Glutamatergic neuron (in vitro differentiated cells): ENCODE measurements at places on chromosomes 13 and 19. TPM values are rescaled to one million over a fixed set of nuclear protein-coding genes. Genes with fewer than 3 reads are reported as not detected.
A peak's percentile ranks its signal among the peaks of the same experiment; 100 is the strongest.

Gene PRR19
- 1.6 TPM for total RNA-seq

Gene ZNF780B
- total RNA-seq = 35.0 TPM

Gene ZNF99
- total RNA-seq = not detected

Gene SIGLEC12
- total RNA-seq = not detected

Gene LILRA5
- total RNA-seq = not detected

Gene CBLC
- total RNA-seq = not detected

Gene ATP4B
- not detected for total RNA-seq

Gene ZNF296
- 6.3 TPM for total RNA-seq

Gene FFAR3
- total RNA-seq = not detected

Gene VSTM1
- total RNA-seq = not detected

Gene NLRP5
- not detected for total RNA-seq

Gene IGFL2
- total RNA-seq = not detected

- DNase-seq = no peak
Observed at GRCh38 chr13:98743377-98743776, 9.1 kb downstream of the SLC15A1 start.

DNA sequence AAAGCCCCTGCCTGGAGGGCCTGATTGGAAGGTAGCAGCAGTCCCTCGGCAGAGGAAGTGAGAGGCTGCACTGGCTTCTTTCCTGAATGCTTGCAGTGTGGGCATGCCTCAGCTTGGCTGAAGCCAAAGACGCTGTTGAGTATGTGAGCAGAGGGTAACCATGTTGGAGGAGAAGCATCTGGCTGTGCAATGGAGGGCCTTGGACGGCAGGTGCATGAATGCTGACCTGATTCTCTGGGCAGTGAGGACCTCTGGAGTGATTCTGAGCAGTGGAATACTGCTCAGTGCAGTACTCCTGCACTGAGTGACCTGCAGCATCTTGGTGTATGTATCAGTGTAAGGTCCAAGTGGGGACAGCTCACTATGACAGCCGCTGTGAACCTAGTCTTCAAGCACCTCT lies 46.9 kb downstream of the SOX1 start:
- DNase-seq = no peak

- DNase-seq = no peak
Observed at GRCh38 chr19:29483944-29484581, 41.7 kb upstream of the VSTM2B start.

DNA sequence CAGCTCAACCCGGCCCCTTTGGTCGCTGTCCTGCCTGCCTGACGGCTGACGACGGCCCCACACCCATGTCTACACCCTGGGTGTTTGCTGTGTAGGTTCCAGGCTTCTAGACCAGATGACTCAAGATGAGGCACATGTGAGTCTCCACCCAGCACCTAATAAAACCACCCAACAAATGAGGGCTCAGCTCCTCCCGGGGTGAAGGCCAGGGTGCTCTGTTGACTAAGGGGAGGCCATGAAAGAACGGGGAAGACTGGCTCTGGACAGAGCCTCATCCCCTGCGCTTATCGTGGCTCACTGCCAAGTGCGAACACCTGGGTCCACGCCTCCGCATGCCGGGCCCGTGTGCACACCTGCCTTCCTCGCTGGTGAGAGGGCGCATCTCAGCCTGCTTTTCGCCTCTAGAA lies 39.6 kb downstream of the COL4A2 start:
- DNase-seq = no peak

- DNase-seq = peak; percentile 65
Observed at GRCh38 chr19:13937479-13938300, 527 bp downstream of the PODNL1 start.

- no peak for DNase-seq
Observed at GRCh38 chr13:45472171-45472705, 7.5 kb downstream of the COG3 start.

DNA sequence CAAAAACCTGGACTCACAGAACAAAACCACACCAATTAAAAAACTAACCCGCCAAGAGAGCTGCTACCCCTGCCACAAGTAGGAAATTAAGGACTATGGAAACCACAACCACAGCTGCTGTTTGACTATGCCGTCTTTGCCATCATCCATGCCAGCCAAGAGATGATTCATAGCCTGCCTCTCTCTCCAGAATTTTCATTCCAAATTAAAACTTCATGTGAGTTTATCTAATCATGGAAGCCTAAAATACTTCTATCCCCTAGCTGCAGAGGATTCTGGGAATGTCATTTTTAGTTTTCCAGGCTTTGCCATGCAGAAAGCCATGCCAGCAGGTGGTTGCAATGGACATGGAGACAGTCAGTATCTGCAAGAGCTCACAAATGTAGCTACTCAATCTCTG lies 27.6 kb upstream of the GTF2F2 start:
- no peak for DNase-seq

DNA sequence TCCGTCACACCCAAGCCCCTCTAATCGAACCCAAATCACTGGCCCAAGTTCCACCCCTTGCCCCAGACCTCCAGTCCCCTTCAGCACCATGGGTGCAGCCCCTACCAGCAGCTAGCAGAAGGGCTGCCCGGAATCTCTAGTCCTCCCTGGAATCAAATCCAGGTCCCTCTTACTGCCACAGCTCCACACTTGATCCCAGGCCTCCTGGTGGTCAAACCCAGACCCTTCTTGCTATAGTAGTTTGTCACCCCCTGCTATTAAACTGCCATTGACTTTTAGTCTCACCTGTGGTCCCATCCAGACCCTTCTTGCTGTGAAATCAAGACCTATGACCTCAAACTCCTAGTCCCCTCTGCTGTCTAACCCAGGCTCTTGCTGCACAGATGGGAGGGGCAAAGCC lies 8.7 kb downstream of the HIPK4 start:
- DNase-seq = no peak

DNA sequence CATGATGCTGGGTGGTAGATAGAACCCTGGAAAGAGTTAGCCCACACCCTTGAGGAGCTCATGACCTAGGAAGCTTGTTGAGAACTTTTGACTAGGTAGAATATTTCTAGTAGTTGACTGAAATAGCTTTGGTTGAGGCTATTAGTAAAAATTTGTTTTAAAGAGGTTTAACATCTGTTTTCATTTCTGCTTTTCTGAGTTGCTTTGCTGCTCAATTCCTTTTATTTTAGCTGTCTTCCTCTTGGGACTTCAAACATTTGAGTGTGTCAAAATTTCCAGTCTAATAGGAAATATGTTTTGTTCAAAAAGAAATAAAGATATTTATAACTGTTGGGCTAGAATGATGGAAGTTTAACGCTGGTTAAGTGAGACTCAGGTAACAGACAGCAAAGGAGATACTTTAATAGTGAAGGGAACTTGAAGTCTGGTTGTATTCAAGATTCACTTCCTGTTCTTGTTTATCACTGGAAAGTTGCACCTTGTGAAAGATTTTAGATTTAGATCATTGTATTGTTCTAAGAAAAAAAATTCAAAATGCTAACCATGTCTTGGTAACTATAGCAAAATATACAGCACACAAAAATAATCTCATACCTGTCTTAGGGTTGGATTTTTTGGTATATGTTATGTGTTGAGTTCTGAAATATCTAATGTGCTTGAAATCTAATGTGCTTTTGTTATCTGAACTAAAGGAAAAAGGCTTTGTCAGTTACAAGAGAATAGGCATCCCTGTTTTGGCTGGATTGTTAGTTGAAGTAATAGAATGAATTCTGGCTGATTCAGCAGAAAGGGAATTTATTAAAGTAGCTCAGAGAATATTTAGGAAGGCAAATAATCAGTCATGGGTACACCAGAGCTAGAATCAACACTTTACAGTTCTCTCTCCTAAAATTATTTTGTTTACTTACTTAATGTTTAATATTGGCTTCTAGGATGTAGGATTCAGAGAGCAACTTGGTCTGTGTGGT lies 24.4 kb upstream of the GPR18 start:
- DNase-seq = no peak

GRCh38 chr13:64438084-64438483 lies 2792.1 kb downstream of the PCDH9 start:
- no peak for DNase-seq

- DNase-seq = no peak
Observed at GRCh38 chr13:85241060-85241459, 558.2 kb downstream of the SLITRK6 start.

- no peak for DNase-seq
Observed at GRCh38 chr13:81927347-81927746, 1586.4 kb upstream of the SPRY2 start.

- DNase-seq = no peak
Observed at GRCh38 chr13:73216381-73216831, 157.6 kb downstream of the KLF5 start.

DNA sequence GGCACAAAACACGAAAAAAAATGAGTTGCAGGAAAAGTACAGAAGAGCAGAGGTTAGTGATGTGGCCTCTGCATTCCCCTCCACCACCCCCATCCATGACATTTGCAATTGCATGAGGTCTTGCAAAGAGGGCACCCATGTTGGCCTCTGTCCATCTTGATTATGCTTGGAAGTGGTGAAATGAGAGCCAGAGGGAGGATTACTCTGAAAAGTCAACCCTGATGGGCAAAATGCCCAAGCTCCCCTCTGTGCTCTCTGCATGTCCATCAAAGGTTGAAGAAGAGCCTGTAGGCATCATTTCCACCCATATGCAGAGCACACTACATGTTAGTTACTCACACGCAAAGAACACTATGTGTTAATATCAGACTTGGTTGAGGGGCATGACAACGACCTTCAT lies 71.4 kb downstream of the SLC15A1 start:
- no peak for DNase-seq

DNA sequence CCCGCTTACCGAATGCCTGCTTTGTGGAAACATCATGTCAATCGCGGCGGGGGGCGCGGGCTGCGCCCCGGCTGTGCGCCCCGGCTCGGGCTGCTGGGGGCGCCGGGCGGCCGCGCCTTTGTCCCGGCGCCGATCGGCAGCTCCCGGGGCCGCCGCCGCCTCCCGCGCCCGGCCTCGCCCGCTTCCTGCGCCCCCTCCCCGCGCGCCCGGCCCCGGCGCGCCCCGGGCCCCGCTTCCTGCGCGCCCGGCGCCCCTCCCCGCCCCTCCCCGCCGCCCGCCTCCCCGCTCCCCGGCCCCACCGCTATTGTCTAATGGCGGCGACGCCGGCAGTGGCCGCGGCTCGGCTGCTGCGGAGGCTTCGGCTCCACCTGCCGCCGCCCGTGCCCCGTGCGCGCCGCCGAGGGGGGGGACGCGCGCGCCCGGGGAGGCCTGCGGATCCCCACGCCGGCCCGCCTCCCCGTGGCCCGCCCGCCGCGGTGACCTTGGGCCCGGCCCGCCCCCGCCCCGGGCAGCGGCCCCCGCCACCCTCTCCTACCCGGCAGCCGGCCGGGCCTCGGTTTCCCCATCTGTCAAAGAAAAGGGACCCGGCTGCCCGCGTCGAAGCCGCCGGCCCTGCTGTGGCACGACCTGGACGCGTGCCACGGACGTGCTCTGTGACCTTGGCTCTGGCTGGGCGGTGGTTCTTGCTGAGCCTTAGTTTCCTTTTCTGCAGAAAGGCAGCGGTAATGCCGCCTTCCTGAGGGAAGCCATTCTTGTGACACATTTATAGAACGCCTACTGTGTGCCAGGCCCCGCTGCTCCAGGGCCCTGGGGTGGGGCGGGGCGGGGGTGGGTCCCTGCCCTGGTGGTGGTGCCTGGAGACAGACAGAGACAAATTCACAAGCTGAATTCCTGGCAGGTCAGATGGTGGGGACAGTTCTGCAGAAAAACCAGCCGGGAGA lies at the start of gene TLE5:
TSS of gene TLE5 (minus strand) at position 331 of the 941 bp plus-strand sequence. CDS start at position 36, 295 bp downstream.
- DNase-seq = peak; percentile 59

DNA sequence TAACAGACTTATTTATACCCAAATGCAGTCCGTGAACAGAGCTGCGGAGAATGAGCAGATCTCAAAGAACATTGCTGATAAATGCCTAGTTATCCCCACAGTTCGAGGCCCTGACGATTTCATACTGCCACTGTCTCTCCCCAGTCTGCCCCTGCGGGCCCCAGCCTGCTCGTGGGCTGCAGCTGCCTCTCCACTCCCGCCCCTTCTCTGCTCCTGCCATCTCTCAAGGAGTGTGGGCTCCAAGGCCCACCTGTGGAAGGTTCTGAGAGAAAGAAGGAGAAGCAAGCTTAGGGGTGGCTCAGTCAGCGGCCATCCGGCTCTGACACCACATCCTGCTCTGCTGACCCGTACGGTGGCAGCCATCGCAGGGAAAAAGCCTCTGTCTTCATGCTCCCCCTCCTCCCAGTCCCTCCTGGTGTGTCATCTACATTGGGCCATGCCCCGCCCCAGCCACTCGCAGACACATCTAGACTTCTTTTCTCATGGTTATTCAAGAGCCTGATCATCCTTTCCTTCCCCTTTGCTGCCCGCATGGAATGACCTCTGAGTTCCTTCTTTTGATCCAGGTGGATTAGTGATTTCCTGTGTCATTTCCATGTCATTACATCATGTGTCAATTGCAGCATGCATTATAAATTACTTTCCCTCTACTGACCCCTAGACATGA lies 52.0 kb downstream of the EPS15L1 start:
- DNase-seq = no peak

DNA sequence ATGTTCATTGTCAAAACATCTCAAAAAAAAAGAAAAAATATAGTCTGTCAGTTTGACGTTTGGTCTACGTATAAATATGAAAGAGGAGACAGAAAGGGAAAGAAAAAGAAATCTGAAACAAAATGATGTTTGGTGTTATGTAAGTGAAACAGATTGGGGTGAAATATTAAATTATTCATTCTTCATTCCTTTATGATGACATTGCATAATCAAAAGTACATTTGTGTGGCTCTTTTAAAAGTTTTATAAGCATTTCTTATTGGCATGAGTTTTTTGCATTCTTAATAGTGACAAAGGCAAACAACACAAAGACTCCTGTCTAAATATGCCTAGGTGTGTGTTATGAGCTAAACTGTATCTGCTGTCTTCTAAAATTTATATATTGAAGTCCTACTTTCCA lies 232.6 kb downstream of the EFNB2 start:
- DNase-seq = no peak

- peak; percentile 54 for DNase-seq
Observed at GRCh38 chr13:36998624-36999041, 507 bp downstream of the ALG5 start.

DNA sequence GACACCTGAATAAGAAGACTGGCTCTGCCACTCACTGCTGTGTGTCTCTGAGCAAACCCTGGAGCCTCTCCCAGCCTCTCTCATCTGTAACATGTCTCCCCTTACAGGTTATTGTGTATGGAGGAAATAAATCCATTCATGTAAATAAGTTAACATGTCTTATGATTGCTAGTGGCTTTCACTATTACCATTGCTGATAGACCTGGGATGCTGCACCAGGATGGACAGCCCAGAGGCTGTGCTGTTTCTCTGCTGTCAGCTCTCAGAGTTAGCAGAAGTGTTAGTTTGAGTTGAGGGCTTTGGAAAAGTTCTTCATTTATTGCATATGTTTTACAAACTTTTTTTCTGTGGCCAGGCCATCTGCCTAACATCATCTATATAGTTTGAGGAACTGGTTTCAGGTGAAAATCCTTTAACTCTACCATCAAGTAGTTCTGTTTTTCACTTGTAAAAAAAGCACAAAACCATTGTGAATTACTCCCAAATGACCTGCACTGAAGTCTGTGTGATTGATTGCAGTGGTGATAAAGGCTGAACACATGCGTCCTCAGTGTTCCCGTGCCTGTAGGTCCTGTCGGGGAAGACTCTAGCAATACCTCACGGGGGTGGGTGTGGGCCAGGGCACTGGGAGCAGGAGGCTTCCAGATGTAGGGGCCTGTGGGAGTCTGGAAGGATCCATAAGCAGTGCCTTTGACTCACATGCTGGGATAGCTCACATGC lies 24.6 kb downstream of the MPHOSPH8 start:
- DNase-seq = no peak
